ENCODE measurements at places on chromosomes 7 and 10.

DNA sequence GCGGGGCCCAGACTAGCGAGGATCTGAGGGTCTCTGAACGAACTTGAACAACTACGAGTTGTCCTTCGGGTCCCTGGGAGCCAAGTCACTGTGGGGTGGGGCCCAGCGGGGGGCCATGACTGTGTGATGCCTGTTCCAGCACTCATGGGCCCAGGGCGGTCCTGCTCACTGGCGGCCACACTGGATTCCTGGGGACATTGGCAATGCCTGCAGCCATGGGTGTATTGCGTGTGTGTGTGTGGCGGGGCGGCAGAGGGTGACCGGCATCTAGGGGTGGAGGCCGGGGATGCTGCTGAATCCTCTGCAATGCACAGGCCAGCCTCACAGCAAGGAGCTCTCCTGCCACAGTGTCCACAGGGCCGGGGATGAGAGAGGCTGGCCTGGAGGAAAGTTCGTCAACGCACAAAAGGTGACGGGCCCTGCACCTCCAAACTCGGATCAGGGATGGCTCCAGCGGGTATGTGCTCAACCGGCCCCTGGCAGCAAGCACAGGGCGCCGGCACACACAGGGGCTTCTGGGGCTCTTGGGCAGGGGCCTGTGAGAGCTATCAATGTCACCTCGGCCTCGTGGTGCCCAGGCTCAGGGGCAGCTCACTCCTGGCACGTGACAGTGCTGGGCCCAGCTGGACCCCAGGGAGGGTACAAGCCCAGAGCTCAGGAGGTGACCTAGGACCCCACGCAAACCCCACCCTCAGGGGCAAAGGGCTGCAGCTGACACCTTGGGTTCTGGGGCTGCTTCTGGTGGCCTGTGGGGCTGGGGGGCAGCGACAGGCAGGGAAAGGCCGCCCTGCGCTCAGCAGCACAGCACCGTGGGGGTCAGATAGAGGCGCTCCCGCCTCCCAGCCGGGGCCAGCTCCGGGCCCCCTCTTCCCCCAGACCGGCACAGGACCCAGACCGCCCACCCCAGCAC lies 27.9 kb downstream of the PAPOLB start:
- DNase-seq, result no peak

GRCh38 chr7:37286454-37286832 lies 162.2 kb downstream of the ELMO1 start:
- no peak for DNase-seq

DNA sequence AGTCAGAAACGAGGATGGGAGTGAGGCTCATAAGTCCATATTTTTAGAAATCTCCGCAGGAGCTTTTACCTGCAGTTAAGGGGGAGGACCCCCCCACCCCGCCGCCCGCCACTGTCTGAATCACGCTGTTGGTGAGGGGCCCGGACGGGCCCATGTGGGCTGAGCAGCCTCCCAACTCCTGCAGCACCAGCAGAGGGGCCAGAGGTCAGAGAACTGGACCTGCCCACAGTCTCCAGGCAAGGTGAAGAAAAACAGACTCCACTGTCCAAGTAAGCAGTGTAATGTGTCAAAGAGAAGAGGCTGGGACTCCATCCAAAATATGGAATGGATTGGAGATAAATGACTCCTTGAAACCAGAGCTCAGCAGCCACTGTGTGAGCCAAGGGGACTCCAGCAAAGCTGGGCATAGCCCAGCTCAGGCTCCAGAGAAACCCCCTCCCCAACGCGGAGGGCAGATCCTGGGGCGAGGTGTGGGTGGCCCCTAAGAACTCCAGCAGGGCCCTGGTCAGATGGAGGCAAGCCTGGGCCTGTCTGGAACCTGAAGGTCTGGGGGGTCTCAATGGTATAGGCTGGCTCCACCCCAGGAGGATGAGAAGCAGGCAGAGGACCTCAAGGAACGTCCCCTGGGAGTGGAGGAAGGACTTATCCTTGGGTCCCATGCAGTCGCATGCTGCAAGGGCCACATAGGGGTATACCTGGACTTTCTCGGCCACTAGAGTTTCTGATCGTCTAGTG lies 128.5 kb upstream of the TNS3 start:
- no peak for DNase-seq

DNA sequence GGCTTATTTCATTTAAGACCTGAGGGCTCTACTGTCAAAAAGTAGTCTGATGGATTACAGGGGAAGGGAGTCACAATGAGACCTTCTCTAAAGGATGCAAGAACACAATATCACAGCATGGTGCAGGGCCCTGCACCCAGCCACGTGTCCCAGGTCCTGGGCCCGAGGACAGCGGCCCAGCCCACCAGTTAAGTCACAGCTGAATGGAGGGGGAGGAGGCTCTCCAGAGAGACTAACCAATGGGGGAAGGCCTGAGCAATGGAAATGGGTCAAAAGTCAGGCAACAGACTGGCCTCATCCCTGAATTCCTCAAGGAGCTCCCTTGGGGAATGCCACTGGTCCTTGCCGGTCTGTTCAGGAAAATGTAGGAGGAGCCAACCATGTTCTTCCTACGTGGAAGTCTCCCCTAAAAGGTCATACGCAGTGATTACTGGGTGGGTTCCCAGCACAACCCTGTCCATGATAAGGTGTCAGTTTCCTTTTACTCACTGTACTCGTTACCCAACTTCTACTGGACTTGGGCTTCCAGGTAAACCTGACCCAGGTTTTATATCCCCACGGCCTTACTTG lies 28.3 kb downstream of the CCDC3 start:
- no peak for DNase-seq

All from stimulated activated CD8-positive, alpha-beta memory T cell treated with anti-CD3 and anti-CD28 coated beads, Interleukin-7, amount 100 ng/mL, for 48 hours (primary cell).